ENCODE measurements at places on chromosomes 1 and 21.

GRCh38 chr1:170205301-170205700 lies 59.5 kb downstream of the NTMT2 start:
- H3K36me3 ChIP-seq: no peaks in the 10 kb centered on the region
- H3K27me3 ChIP-seq: no peaks in the 10 kb centered on the region
- no peaks in the 10 kb centered on the region for H3K4me1 ChIP-seq
- DNase-seq: no peak

GRCh38 chr1:53334312-53334711 lies 6.4 kb upstream of the LRP8 start:
- no peak overlapping the region for H3K27ac ChIP-seq
- peaks cover 8% of the 10 kb centered on the region for H3K4me1 ChIP-seq
- no peaks in the 10 kb centered on the region for H3K36me3 ChIP-seq
- no peaks in the 10 kb centered on the region for H3K27me3 ChIP-seq

DNA sequence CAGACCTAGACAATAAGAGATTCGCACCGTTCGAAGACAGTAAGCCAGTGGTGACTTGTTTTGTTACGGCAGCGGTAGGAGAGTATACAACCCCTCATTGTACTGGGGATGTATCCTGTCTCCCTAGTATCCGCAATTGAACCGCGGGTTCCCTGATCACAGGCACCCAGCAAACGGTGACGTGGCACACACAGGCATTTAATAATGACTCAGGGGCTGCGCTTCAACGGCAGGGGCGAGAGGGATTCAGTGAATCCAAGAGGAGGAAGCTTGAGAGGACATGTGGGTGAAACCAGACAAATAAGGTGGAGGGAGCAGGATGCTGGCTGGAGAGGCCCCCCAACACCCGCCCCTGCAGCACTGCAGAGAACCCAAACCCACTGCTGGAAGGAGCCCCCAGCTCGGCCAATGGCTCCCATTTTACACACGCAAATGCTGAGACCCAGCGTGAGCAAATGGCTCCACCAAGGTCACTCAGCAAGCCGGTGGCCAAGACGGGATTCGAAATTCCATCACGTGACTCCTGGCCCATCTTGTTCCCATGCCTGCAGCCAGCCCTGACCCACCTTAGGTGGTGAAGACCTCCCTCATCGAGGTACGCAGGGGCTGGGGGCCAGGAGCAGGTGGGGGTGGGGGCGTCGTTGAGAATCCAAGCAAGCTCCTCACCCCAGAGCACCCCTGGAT lies 149.9 kb downstream of the SYF2 start:
- no peak overlapping the region for H3K4me3 ChIP-seq
- DNase-seq: no peak
- no peaks in the 10 kb centered on the region for H3K27me3 ChIP-seq
- no peaks in the 10 kb centered on the region for H3K36me3 ChIP-seq

GRCh38 chr21:36232641-36233040 lies 76.0 kb downstream of the DOP1B start:
- no peak for DNase-seq
- H3K36me3 ChIP-seq: no peaks in the 10 kb centered on the region
- H3K4me1 ChIP-seq: peaks cover 15% of the 10 kb centered on the region
- H3K4me3 ChIP-seq: no peak overlapping the region

- no peak overlapping the region for H3K27ac ChIP-seq
- no peak for DNase-seq
Observed at GRCh38 chr1:175383239-175383638, 190.7 kb upstream of the KIAA0040 start.
